ENCODE measurements at places on chromosomes 2 and 18.

- no peak for DNase-seq
Measured at GRCh38 chr2:223819891-223820290, 17.5 kb downstream of the AP1S3 start.

GRCh38 chr2:9124231-9124741 lies 82.3 kb upstream of the ASAP2 start:
- no peak for DNase-seq

DNA sequence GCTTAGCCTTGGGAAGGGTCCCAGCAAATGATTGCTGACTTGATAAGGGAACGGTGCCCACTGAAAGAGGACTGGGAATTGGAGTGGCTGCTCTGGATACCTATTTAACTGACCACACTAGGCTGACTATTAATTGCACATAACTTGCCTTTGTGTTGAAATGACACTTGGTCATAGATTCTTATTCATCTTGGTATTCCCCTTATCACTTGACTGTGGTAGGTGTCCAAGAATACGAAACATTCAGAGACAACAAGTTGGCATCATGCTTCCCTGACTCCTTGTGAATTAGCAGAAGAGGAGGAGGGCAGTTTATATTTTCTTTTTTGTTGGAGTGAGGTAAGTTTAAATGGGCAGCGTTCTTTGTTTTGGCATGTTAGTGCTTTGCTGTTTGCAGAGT lies 13.4 kb downstream of the FMNL2 start:
- no peak for DNase-seq

DNA sequence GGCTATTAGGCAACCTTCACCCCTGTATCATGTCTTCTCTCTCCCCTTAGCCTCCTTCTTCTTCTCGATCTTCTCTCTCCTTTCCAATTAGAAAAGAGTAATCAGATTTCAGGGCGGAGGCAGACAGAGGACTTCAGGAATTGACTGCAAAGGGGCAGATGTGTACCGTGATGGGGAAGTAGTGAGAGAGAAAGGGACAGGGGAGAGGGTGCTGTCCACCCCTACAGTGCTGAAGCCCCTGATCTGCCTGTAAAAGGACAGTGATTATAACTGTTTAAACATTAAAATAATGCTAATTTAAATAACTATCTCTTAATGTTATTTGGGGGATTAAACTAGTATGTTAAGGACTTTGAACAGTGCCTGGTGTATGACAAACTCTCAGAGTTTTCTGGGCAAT lies 178.5 kb downstream of the ACTR3 start:
- no peak for DNase-seq

GRCh38 chr2:158936978-158937377 lies 31.5 kb upstream of the TANC1 start:
- no peak for DNase-seq

DNA sequence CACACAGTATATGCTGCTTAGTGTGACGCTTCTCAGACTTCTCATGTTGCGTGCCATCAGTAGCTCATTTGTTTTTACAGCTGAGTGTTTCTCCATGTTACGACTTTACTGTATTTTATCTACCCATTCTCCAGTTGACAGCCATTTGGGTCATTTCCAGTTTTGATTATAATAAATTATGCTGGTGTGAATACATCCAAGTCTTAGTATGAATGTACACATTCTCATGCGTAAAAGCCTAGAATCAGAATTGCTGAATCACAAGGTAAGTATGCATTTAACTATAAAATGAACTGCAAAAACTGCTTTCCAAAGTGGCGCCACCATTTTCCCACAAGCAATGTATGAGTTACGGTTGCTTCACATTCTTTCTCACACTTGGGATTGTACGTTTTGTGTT lies 184.2 kb upstream of the SLC35G4 start:
- DNase-seq, result no peak

- peak; percentile 57 for DNase-seq
Measured at GRCh38 chr2:86562485-86562921, 740 bp downstream of the CHMP3 start.

DNA sequence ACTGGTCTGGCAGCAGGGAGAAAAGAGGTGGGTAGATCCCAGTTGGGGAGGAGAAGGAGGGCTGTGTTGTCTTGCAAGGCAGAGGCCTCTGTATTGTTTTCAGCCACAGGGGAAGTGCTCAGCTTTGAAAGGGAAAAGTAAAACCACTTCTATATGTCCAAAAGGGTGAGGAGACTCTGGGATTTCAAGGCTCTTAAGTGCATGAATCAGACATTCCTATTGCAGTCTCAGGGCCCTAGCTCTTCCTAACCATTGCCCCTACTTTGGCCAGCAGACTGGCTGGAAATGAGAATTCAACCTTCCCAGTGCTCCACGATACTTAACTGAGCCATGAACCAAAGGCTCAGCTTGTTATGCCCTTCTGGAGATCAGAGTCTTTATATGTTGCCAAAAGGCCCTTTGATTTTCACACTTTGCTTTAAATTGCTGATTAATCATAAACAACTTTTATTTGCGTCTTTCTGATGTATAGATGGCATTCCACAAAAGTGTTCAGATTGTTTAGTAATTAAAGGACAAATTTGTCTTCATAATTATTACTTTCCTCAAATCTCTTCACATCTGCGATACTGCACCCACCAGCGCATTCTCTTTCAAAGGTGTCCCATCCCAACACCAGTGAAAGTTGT lies 313.8 kb upstream of the MMADHC start:
- DNase-seq, result no peak

DNA sequence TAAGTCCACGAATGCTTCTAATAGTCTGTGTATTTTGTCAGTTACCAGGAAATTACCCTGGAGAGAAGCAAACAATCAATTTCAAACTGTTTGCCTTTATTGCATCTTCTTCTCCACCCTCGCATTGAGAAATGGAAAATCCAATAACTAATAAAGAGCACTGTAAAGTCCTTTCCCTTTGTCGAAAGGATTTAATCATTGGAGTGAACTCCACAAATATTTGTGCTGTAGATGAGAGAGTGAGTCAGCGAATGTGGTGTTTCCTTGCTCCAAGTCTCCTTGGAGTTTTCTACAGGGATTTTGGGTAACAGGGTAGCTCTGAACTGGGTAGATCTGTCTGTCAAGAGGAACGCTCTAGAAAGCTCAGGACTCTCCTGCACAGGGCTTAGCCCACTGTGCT lies 240.2 kb downstream of the KCNS3 start:
- DNase-seq, result no peak

DNA sequence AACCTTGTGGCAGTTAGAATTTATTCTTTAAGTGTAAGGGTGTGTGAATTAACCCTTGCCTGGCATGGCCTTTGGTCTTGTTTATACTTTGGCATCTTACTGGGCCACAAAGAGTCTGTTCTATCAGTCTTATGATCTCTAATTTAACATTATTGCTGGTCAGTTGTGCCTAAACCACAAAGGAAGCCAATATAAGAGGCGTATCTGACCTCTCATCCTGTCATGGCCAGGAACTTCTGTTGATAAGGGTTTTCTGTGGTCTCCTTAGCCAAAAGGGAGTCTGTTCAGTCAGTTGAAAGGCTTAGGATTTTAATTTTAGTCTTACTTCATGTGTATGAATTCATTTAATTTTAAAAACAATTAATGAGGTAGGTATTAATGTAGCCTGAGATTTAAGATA lies 127.2 kb downstream of the LRRTM4 start:
- DNase-seq, result no peak

DNA sequence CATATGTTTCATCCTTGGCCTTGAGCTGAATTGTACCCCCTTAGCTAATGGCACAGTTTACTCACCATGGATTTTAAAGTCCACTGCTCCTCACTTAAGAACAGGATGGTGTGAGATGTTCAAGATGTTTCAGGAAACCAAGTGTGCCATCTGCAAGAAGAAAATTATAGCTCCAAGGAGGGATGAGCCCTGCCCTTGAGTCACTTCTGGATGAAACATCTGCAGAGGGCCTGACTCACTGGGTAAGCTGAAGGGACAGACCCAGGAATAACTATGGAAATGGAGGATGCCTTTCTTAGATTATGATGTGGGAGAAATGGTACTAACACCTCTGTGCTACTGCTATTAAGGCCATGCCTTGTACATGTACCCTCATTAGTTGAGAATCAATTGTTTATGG lies 6.4 kb downstream of the MARS2 start:
- DNase-seq, result no peak

GRCh38 chr2:129667577-129667976 lies 311.9 kb upstream of the RAB6C start:
- no peak for DNase-seq

- DNase-seq, result no peak
Measured at GRCh38 chr18:11960743-11961380, 20.4 kb upstream of the IMPA2 start.

DNA sequence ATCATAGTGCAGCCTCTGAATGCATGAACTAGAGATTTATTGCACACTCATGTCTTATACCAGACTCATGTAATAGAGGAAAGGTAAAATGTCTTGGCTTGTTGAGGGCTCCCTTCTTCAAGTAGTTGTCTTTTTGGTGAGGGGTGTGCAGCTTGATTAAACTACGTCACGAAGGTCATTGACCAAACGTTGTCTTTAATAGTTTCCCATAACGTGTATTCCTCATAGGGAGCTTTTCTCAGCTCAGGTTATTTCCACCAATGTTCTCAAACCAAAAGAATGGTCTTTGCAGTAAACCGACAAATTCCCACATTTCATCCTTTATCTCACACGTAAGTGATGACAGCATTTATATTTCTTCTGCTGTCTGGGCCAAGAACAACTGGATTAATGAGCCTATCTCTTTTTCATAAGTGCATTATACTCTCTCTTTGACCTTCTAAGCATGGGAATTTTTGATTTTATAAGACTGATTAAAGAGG lies 547.7 kb upstream of the ZEB2 start:
- no peak for DNase-seq

DNA sequence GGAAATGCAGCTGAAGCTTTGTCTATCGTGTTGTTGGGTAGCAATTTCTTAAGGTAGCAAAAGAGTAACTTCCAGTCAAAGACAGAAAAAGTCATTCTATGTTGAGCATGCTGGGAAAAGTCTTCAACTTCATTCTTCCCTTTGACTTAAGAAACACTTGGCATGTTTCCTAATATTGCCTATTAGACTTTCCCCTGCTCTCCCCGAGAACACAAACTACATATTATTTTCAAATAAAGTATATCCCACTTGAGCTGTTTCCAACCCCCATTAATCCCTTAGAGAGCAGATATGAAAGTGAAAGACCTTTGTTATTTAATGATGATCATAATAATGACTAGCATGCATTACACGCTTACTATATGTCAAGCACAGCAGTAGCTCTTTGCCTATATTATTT lies 136.0 kb upstream of the SPOPL start:
- DNase-seq, result no peak

DNA sequence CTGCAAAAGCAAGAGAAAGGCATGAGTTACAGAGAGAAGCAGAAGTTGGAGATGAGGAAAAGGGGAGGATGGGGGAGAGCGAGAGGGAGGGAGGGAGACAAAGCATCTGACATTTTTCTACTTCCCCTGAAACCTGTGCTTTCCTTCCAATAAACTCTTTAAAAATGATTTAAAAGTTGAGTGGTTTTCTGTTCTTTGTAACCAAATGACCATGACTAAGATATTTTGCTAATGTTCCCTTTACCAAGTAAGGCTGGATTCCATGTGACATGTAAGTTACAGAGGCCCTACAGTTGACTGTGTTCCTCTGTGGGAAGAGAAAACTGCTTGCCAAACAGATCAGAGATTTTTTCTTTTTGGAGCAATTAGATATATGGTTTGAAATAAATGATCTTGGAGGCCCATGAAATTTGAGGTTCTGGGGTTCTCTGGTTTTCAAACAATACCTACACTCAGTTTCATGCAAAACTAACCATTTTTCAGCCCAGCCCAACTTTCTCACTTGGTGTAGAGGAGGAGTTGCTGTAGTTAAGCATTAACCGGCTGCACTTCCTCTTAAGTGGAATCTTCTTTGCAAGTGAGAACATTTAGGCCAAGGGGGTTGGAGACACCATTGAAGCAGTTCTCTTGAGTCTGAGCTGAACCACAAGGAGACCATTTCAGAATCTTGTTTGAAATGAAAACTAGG lies 34.5 kb downstream of the INSIG2 start:
- no peak for DNase-seq

DNA sequence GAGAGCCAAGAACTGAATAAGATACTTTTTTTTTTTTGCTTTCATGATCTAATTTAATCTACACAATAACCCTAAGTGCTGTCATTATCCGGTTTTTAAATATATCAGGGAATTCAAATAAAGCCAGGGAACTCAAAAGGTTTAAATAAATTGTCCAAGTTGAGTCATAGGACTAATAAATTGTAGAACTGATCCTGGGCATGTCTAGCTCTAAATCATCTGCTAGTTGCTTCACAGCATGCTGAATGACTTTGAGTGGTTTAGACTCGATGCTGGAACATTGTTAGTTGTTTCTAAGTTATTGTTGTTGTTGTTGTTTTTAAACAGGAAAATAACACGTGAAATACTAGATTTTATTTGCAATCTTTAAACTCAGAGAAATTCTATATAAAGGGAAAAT lies 147.2 kb upstream of the HNMT start:
- DNase-seq, result no peak

GRCh38 chr18:76042511-76042910 lies 452.5 kb downstream of the ZNF516 start:
- DNase-seq, result no peak

- DNase-seq, result no peak
Measured at GRCh38 chr18:37328946-37329719, 236.5 kb downstream of the CELF4 start.

GRCh38 chr18:26993568-26993967 lies 128.1 kb upstream of the AQP4 start:
- no peak for DNase-seq

GRCh38 chr2:37318401-37318800 lies 6.2 kb downstream of the PRKD3 start:
- DNase-seq, result no peak

GRCh38 chr2:143132355-143132754 lies 3.1 kb downstream of the ARHGAP15 start:
- DNase-seq, result no peak

GRCh38 chr2:134843968-134844367 lies 5.6 kb downstream of the ACMSD start:
- DNase-seq, result no peak

- no peak for DNase-seq
Measured at GRCh38 chr2:200297100-200297499, 9.4 kb upstream of the SPATS2L start.

DNA sequence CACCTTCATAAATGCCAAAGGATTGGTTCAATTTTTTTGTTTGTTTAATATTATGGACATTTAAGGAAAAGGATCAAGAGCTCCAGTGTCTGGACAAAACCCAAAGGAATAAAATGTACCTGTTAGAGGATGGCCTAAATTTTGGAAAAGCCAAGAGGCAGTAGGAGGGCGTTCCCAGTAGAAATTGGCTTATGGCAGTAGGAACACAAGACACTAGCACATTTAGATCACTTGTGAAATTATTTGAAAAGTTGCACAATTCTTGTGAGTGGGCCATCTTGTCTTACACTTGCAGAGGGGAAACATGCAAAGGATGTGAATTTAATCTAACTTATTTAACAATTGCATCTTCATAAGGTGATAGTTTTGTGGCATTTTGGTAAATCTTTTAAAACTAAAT lies 3.2 kb downstream of the BZW1 start:
- no peak for DNase-seq

DNA sequence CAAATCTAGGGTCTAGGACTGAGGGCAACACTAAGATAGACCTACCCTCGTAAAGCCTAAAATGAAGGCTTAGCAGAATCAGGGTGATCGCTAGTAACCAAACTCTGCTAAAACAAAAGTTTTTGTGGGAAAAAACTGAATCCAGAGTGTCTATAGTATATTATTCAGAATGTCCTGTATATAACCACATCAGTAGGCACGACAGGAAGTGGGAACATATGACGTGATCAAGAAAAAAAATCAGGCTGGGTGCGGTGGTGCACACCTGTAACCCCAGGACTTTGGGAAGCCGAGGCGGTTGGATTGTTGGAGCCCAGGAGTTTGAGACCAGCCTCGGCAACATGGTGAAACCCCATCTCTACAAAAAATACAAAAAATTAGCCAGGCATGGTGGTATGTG lies 106.1 kb downstream of the UGGT1 start:
- no peak for DNase-seq

Measured in HL-60 (cell line).